Activated CD8-positive, alpha-beta memory T cell treated with anti-CD3 and anti-CD28 coated beads, Interleukin-2, amount 50 U/mL, for 48 hours (primary cell): ENCODE measurements at places on chromosomes 6 and 20.

- DNase-seq = no peak
Measured at GRCh38 chr6:87115402-87116135, 20.7 kb upstream of the CGA start.

- peak; percentile 87 for DNase-seq
Measured at GRCh38 chr20:33674294-33675135, at the start of gene NECAB3. NECAB3 (minus strand) TSS chr20:33674428; CDS start chr20:33674352, 76 bp downstream.

GRCh38 chr6:89452281-89452680 lies 19.3 kb downstream of the ANKRD6 start:
- DNase-seq = no peak

DNA sequence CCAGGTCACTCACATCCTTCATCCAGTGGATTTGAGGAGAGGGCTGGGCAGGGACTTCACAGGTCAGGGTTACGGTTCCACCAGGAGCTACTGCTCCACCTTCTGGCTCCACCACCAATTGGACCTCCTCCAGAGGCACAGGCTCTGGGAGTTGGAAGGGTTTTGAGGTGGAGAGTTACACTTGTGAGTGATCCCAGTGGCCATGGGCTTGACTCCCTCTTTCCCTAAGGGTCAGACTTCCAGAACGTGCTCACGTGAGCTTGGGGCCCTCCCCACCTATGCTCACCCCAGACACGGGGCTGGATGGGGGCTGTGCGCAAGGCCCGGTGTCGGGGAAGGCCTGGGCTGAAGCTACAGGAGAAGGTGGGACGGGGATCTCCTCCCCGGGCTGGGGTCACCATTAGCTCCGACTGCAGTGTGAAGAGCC lies 1.5 kb downstream of the AGER start:
- DNase-seq = no peak

GRCh38 chr6:83735461-83735860 lies 26.6 kb upstream of the SNAP91 start:
- DNase-seq = no peak
